ENCODE measurements at places on chromosomes 12 and 14. TPM values are rescaled to one million over a fixed set of nuclear protein-coding genes. Genes with fewer than 3 reads are reported as not detected.

Gene PLEKHD1
- not detected for total RNA-seq

Gene NTS
- not detected for total RNA-seq

Gene SERPINA10
- total RNA-seq, result not detected

Gene PACS2
- total RNA-seq, result 224 TPM

Gene LGR5
- 1.6 TPM for total RNA-seq

Gene IFNG-AS1
- not detected for total RNA-seq

- H3K4me3 ChIP-seq, result no peak overlapping the region
- DNase-seq, result no peak
- H3K4me1 ChIP-seq, result no peaks in the 10 kb centered on the region
- H3K27ac ChIP-seq, result no peak overlapping the region
- no peaks in the 10 kb centered on the region for H3K36me3 ChIP-seq
Measured at GRCh38 chr12:104588047-104588920, 131.5 kb downstream of the CHST11 start.

- no peaks in the 10 kb centered on the region for H3K4me1 ChIP-seq
- H3K4me3 ChIP-seq, result no peak overlapping the region
- DNase-seq, result no peak
- H3K27ac ChIP-seq, result no peak overlapping the region
Measured at GRCh38 chr12:41089438-41089837, 98.7 kb upstream of the PDZRN4 start.

GRCh38 chr12:22529281-22530060 lies 14.9 kb downstream of the C2CD5 start:
- no peak overlapping the region for H3K27ac ChIP-seq
- DNase-seq, result no peak
- H3K4me1 ChIP-seq, result no peaks in the 10 kb centered on the region
- H3K27me3 ChIP-seq, result no peaks in the 10 kb centered on the region

DNA sequence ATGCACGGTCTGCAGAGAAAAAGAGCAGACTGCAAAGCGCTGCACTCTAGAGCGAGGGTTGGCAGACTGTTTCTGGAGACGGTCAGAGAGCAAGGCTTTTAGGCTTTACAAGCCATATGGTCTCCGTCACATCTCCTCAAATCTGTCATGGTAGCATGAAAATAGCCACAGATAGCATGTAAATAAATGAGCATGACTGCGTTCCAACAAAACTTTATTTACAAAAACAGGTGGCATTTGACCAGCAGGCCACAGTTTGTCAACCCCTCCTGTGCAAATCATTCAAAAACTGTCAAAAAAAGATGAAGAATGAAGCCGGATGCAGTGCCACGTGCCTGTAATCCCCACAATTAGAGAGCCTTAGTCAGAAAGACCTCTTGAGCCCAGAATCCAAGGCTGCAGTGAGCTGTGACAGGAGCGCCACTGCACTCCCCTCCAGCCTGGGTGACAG lies 18.9 kb downstream of the SYNE3 start:
- peaks cover 73% of the 10 kb centered on the region for H3K4me1 ChIP-seq
- no peak for DNase-seq
- peak overlapping the region; percentile 94 for H3K27ac ChIP-seq
- H3K27me3 ChIP-seq, result no peaks in the 10 kb centered on the region

DNA sequence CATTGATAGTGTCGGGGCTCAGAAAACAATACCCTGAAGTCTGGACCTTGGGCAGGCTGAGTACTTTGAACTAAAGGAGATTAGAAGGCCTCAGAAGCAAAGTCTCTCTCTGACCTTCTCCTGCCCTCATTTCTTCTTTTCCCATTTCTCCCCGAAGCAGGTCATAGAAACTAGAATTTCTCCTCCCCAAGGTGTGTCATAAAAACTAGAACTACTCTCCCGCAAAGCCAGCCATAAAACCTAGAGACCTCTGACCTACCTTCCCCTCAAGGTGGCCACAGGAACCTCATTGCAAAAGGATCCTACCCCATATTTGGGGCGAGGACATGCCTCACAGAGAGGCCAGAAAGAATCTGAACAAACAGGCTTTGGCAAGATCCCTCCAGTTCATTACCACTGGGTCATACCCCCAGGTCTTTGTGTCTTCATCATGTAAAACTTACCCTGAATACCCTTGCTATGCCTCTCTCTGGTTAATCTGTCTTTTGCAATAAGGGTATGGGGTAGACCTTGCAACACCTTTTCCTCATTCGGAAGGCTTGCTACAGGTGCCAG lies 64.7 kb upstream of the ZFP36L1 start:
- no peaks in the 10 kb centered on the region for H3K36me3 ChIP-seq
- H3K4me1 ChIP-seq, result no peaks in the 10 kb centered on the region
- no peaks in the 10 kb centered on the region for H3K27me3 ChIP-seq
- no peak for DNase-seq

- H3K36me3 ChIP-seq, result no peaks in the 10 kb centered on the region
- peaks cover 4% of the 10 kb centered on the region for H3K4me1 ChIP-seq
- no peak overlapping the region for H3K27ac ChIP-seq
- DNase-seq, result no peak
- no peaks in the 10 kb centered on the region for H3K27me3 ChIP-seq
- no peak overlapping the region for H3K4me3 ChIP-seq
Measured at GRCh38 chr12:71426300-71427047, 13.1 kb upstream of the LGR5 start.

DNA sequence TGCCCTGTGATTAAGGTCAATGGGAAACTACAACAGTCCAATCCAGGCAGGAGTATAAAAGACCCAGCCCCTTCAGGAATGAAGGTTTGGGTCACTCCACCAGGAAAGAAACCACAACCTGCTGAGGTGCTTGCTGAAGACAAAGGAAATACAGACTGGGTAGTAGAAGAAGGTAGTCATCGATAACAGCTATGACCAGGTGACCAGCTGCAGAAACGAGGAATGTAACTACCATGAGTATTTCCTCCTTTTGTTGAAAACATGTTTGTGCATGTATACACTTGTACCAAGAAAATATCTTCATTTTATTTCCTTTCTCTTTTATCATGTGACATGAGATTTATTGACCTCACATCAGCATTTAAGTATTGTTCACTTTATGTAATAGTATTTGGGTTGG lies 409.1 kb downstream of the FOXG1 start:
- H3K4me3 ChIP-seq, result no peak overlapping the region
- H3K27ac ChIP-seq, result no peak overlapping the region
- no peaks in the 10 kb centered on the region for H3K36me3 ChIP-seq
- DNase-seq, result no peak
- H3K4me1 ChIP-seq, result no peaks in the 10 kb centered on the region
